ENCODE measurements at places on chromosomes 12 and 14.

DNA sequence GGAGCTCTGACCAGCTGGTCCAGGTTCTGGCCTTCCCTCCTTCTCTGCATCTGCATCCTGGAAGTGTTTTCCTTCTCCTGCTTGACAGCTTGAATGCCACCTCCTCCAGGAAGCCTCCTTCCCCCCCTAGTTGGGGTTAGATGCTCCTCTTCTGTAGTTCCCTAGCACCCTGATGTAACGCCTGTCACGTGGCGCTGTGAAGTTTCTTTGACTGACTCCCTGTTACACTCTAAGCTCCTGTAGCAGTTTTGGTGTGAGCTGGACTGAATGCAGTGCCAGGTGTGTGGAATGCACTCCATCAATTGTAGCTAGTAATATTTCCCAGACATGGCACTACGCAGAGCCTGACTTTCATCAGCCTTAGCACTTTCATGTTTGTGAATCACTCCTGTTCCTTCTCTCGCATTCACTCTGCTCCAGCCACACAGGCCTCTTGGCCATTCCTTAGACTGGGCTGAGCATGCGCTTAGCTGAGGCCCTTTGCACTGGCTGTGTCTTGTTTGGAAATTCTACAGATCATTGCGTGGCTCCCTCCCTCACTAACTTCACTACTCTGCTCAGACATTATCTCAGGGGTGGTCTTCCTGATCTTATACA lies 2.1 kb upstream of the FAIM2 start:
- DNase-seq: no peak

GRCh38 chr12:3463921-3464320 lies 27.1 kb upstream of the PRMT8 start:
- DNase-seq: no peak

GRCh38 chr14:60655898-60656685 lies 6.8 kb upstream of the SIX1 start:
- peak; percentile 32 for DNase-seq

DNA sequence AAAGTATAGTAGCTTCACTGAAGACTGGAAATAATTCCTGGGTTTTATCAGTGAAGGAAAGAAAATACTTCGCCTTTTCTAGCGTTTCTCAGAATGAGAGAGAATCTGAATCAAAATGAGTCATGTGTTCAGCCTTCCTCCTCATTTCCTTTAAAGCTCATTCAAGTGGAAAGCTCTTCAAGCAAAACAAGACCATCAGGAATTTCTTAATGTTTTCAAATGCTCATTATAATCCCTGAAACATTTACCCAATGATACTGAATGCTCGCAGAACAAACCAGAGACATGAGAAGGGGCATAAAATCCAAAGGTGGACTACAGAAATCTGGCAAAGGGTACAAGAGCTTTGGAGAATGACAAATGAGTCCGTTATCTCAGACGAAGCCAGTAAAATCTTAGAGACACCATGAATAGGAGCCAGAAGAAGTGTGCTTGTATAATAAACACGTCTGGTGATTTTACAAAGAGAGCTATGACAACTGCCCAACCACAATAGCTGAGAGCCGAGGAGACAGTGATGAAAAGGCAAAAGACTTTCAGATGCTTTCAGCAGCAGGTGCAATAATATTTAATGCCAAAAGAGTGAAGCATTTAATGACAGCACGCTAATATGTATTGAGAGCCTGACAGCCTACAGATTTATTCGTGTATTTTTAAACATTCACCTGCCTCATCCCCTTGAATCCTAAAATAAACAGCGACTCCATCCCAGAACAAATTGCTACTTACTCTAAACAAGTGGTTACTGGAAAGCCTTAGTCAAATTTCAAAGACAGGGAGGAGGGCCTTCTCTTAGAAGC lies 19.0 kb downstream of the SPRING1 start:
- DNase-seq: no peak

DNA sequence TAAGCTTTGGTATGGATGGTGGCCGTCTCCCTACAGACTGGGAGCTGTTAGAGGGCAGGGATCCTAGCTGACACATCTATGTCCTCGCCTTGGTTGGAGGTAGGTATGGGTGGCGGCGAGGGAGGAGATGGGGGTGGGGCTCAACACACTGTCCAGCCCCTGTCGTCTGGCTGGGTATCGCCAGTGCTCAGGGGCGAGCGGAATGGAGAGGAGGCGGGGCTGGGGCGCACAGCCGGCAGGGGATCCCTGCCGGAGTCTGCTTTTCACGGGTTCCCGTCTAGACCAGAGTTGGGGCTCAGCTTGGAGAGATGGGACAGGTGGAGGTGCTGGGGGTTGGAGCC lies 16.1 kb downstream of the TAMALIN start:
- DNase-seq: no peak

GRCh38 chr12:4012977-4013968 lies 140.1 kb upstream of the PARP11 start:
- no peak for DNase-seq

DNA sequence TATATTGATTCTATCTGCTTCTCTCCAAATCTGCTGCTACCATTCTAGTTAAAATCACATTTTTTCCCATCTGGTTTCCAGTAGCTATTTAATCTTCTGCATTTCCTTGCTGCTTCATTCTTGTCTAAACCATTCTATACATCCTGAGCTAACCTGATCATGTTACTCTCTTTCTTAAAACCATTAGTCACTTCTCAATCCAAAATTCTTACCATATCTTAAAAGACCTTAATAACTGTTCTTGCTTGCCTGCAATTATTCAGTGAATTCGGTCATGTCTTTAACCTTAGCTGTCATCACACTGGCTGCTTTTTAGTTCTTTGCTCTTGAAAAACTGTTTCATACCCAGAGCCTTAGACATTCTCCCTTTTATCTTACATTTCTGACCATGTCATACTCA lies 56.4 kb upstream of the PZP start:
- DNase-seq: no peak

DNA sequence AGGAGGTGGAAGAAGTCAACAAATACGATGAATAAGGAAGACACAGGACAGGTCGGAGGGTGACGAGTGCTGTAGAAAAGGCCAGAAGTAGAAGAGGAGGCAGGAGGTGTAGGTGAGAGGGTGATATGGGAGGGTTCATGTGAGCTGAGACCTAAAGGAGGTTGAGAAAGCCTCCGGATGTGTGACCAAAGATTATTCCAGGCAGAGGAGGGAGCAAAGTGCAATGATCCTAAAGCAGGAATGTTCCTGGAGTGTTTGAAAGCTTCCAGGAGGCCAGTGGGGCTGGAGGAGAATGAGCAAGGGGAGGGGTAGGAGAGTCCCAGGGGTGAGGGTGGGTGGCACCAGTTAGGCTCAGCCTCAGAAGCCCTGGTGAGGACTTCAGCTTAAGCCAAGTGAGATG lies 216.8 kb downstream of the SLC15A4 start:
- DNase-seq: no peak

GRCh38 chr12:68798882-68799234 lies 9.1 kb upstream of the MDM2 start:
- no peak for DNase-seq

- DNase-seq: no peak
Observed at GRCh38 chr12:53123578-53124351, 20.5 kb downstream of the SOAT2 start.

GRCh38 chr12:43980627-43981191 lies 144.8 kb downstream of the TMEM117 start:
- no peak for DNase-seq

- DNase-seq: no peak
Observed at GRCh38 chr12:78767264-78767981, 97.2 kb upstream of the SYT1 start.

DNA sequence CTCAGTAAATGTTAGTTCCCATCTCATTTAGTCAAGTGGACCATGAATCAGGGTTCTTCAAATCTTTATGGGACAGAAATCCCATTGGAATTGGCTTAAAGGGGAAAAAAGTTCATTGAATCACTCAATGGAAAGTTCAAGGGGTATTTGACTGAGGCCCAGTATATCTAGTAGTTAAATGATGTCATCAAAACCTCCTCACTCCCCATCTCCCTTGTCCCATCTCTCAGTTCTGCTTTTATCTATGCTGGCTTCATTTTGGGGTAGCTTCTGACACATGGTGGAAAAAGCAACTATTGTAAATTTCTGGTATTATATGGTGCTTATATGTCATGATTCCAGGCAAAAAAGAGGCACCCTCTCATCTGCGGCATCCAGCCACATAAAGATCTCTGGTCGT lies 51.9 kb downstream of the DAAM1 start:
- no peak for DNase-seq

- no peak for DNase-seq
Observed at GRCh38 chr14:59320763-59321625, 132.5 kb downstream of the DAAM1 start.

DNA sequence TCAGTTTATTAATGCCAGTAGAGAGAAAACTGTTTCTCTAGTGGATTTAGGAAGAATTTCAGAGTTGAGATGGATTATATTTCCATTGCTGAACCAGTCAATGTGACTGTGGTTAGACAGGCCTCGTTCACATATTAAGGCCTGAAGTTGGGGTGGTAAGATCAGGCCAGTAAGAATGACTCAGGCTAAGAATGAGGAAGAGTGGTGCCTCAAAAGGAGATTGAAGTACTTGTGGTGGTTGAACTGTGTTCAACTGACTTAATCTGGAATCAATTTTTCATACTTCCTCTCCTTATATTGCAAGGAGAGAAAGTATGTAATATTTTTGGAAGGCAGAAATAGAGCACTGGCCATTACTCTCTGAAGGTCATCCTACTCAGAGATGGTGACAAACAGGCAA lies 37.8 kb upstream of the ATF7IP start:
- DNase-seq: no peak

GRCh38 chr12:91766454-91766853 lies 379.2 kb downstream of the BTG1 start:
- no peak for DNase-seq

DNA sequence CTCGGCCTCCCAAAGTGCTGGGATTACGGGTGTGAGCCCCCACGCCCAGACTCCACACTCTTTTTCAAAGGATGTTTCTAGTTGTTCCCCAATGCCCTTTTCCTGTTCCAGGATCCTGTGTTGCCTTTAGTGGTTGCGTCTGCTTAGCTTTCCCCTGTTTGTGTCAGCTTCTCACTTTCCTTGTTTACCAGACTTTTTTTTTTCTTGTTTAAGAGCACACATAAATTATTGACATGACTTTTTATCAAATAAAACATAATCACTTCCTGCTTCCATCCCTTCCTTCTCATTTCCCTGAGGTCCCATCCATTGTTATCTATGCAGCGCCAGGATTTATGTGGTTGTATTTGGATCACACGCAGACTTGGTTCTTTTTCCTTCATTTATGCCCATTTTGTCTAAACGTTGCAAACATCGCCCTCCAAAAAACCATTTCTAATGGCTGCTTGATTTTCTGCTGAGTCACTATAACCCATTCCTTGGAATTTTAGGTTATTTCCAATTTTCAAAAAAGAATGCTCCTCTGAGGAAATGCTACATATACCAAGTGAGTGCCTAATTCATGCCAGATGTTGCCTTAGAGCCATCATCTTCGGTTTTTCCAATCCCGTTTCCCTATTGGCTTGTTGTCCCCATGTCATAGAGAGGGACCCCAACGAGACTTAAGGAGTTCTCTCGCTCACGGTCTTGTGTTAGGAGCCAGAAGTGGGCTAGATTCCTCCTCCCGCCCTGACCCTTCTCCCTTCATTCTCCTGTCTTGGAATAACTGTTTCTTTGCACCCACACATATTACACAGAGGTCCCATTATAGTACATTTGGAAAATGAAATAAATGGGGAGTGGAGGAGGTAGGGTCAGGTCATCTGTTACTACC lies 13.5 kb upstream of the CYP46A1 start:
- DNase-seq: no peak

DNA sequence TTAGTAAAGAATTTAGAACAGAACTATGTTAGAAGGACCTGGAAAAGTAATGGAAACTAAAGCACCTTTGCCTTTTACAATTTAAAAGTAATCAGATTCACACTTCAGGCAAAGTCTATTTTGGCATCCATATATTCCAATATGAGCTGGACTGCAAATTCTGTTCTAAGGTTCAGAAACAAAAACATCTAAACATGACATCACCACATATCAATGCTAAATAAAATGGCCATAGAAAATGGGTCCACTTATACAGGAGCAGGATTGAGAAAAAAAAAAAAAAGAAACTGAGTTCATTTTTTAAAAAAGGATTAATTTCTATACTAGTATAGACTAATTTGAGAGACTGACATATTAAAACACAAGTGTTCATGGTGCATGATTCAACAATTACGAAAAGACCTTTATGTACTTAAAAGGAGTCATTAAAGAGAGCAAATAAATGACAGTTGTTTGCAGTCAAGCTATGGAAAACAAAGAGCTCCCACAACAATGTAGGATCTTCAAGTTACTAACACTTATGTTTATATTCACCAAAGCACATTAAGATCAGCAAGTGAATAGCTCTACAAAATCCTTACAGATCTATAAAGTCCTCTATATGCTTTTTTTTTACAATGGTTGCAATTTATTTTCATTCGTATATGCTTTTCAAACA lies 45.7 kb downstream of the DICER1 start:
- no peak for DNase-seq

GRCh38 chr12:57235728-57236131 lies 6.2 kb downstream of the SHMT2 start:
- no peak for DNase-seq

DNA sequence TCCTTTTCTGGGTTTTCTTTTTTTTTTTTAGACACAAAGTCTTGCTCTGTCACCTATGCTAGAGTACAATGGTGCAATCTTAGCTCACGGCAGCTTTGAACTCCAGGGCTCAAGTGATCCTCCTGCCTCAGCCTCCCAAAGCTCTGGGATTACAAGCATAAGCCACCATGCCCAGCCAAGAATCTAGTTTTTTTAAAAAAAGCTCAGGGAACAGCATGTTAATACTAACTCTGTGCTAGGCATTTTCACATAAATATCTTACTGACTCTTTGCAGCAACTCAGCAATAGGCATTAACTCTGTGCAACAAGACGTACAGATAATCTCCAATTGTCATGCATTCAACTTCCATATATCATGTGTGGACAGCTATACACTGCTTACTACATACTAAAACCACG lies 97.4 kb downstream of the LLPH start:
- no peak for DNase-seq

GRCh38 chr12:85516667-85517325 lies 236.8 kb downstream of the ALX1 start:
- DNase-seq: no peak
